Aorta (tissue), 5 donors: ENCODE measurements at places on chromosomes 13 and 19.

DNA sequence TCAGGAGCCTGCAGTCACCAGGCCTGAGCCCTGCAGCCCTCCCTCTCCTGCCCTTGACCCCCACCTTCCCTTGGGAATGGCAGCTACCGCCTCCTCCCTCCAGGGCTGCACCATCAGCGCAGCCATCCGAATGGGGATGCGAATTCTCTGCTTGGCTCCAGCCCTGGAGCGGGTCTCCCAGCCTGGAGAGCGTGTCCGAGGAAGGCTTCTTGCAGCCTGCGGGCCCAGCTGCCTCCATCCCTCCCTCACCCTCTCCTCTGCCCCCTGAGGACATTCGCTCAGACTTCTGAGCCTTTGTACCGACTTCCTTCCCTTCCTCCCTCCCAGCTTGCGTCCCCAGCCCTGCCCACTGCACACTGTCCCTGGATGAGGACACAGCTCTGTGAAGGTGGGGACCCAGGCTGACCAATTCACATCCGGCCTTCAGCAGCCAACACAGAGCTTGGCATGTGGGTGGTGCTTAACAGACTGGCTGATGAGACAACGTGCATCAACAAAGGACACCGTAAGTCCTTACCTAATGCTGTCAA is 6.0 kb upstream of the NKPD1 start:
- H3K4me3 ChIP-seq: no peak overlapping the region
- no peaks in the 10 kb centered on the region for H3K27me3 ChIP-seq
- DNase-seq: no peak
- no peak overlapping the region for H3K27ac ChIP-seq

DNA sequence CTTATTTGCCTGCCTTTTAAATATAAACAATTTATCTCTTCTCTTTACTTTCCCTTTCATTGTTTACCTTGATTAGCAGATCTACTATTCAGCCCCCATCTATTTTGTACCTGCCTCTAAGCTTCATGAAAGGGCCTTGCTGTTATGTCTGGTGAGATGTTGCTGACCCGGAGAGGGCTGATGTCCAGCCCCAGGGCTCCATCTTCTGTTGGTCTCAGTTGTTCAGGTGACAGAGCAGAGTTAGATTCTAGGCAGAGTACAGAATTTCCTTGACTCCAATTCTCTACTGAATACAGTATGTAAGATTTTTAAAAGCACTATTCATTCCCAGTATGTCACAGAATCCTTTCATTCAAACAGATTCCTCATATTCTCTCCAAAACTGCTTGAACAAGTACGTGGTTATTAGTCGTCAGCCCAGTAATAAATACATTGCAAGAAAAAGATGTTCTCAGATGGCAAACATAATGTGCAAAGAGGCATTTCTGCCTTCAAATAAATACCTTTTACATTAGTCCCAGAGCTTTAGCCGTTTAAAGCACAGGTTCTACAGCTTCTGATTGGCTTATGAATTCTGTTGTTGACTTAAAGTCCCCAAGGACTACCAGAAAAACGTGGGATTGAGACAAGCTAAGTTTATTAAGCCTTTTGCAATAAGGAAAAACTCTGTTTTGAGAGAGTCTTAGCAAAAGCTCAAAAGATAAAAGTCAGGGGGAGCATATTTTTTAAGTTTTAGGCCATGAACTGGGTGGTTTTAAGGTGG is 159.1 kb downstream of the GPC5 start:
- H3K4me1 ChIP-seq: no peaks in the 10 kb centered on the region
- no peaks in the 10 kb centered on the region for H3K36me3 ChIP-seq
- H3K27ac ChIP-seq: no peak overlapping the region

DNA sequence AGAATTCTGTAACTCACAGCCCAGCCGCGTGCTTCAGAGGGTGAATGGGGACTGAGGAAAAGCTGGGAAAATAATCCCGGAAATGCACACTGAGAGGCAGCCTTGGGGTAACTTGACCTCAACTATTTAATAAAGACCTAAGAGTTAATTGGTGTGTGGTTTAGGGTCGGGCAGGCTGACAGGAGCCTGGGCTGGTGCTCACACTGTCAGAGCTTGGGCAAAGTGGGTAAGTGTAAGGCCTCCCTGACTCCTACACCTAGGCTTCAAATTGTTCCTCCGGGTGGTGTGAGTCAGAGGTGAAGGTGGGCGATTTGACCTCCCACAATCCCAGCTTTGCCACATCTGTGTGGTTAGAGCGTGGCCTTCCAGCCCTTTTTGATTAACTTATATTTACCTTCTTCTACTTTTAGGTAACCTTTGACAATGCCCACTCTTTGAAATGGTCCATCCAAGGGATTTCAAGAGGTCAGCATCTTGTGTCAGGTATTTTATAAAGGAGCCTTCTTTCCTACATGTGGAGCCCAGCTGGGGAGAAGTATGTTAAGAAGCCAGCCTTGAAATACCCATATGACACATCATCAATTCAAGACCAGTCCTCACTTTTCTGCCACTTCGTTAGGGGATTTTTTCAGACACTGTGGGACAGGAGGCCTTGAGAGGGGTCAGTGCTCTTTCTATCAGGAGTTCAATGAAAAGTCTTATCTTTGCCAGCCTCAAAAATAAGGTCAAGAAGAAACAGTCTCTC is 114.2 kb downstream of the NUFIP1 start:
- H3K36me3 ChIP-seq: no peaks in the 10 kb centered on the region
- H3K4me3 ChIP-seq: no peak overlapping the region
- DNase-seq: no peak

- no peak overlapping the region for H3K4me3 ChIP-seq
- H3K4me1 ChIP-seq: no peaks in the 10 kb centered on the region
- H3K27ac ChIP-seq: no peak overlapping the region
- no peaks in the 10 kb centered on the region for H3K27me3 ChIP-seq
- no peak for DNase-seq
Measured at GRCh38 chr13:112812306-112813055, 122.6 kb downstream of the ATP11A start.

GRCh38 chr19:46731007-46731501 is 14.1 kb upstream of the PRKD2 start:
- H3K4me3 ChIP-seq: no peak overlapping the region
- H3K4me1 ChIP-seq: no peaks in the 10 kb centered on the region
- H3K27me3 ChIP-seq: no peaks in the 10 kb centered on the region
- no peak overlapping the region for H3K27ac ChIP-seq

- H3K4me3 ChIP-seq: no peak overlapping the region
Measured at GRCh38 chr19:42629191-42629590, 34.5 kb upstream of the CEACAM8 start.

- H3K4me3 ChIP-seq: no peak overlapping the region
- H3K36me3 ChIP-seq: no peaks in the 10 kb centered on the region
- no peak overlapping the region for H3K27ac ChIP-seq
- no peak for DNase-seq
- no peaks in the 10 kb centered on the region for H3K4me1 ChIP-seq
Measured at GRCh38 chr19:1469255-1470054, 9.6 kb downstream of the C19orf25 start.

DNA sequence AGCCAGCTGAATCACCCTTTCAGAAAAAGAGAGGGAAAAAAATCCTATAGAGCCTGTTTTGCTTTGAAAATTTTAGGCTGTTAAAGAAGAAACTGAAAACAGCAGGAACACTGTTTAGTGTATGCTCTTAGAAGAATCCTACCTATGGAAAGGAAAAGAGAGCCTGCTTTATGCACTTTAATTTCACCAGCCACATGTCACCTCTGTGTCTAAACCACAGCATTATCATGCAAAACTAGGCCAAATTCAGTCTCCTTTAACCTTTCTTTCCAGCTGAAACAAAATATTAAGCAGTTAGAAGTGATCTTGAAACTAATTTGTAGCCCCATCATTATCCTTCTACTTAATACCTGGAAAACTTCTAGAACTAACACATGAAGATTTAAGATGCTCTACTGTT is 97.2 kb upstream of the MAB21L1 start:
- H3K4me3 ChIP-seq: no peak overlapping the region
- H3K4me1 ChIP-seq: no peaks in the 10 kb centered on the region
- H3K27me3 ChIP-seq: no peaks in the 10 kb centered on the region
- no peak overlapping the region for H3K27ac ChIP-seq
- no peak for DNase-seq

DNA sequence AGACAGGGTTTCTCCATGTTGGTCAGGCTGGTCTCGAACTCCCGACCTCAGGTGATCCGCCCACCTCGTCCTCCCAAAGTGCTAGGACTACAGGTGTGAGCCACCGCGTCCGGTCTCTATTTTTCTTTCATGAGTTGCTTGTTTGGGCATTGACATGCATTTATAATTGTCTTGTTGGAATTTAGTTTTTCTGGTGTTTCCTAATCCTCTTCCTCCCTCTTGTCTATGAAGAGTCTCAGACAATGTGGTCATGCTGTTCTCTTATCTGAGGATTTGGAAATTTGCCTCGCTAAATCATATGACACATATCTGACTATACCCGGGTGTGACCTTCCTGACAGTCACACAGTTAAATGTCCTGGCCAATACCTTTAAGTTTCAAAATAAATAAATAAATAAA is 7.4 kb upstream of the CEACAM18 start:
- H3K27me3 ChIP-seq: no peaks in the 10 kb centered on the region
- H3K27ac ChIP-seq: no peak overlapping the region
- no peak overlapping the region for H3K4me3 ChIP-seq
- no peaks in the 10 kb centered on the region for H3K4me1 ChIP-seq
- DNase-seq: no peak

GRCh38 chr13:59885076-59885475 is 278.7 kb downstream of the DIAPH3 start:
- H3K4me3 ChIP-seq: no peak overlapping the region
- no peaks in the 10 kb centered on the region for H3K27me3 ChIP-seq
- no peaks in the 10 kb centered on the region for H3K4me1 ChIP-seq
- no peak for DNase-seq
- no peak overlapping the region for H3K27ac ChIP-seq

- H3K4me3 ChIP-seq: no peak overlapping the region
- H3K27me3 ChIP-seq: no peaks in the 10 kb centered on the region
- no peak overlapping the region for H3K27ac ChIP-seq
- no peak for DNase-seq
- no peaks in the 10 kb centered on the region for H3K4me1 ChIP-seq
- no peaks in the 10 kb centered on the region for H3K36me3 ChIP-seq
Measured at GRCh38 chr13:73079359-73079758, 20.6 kb downstream of the KLF5 start.

DNA sequence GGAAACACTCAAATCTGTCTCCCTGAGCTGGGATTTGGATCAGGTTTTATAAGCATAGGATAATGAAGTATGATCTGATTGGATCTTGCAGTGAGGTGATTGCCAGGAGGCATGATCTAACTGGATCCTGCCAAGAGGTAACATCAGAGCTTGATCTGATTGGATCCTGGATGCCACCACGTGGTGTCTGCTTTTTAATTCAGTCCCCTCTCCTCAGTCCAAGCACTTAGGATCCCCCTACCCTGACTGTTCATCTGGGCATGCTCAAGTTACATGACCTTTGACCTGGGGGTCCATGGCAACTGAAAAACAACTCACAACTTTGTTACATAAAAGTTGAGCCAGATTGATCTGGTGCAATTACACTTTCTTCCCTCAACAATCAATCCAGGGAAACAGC is 47.5 kb upstream of the LSM14A start:
- H3K4me3 ChIP-seq: no peak overlapping the region
- H3K36me3 ChIP-seq: no peaks in the 10 kb centered on the region
- H3K27me3 ChIP-seq: no peaks in the 10 kb centered on the region
- H3K4me1 ChIP-seq: no peaks in the 10 kb centered on the region
- DNase-seq: no peak
- H3K27ac ChIP-seq: no peak overlapping the region

GRCh38 chr13:53200498-53201453 is 172.2 kb downstream of the OLFM4 start:
- H3K27me3 ChIP-seq: no peaks in the 10 kb centered on the region
- no peak overlapping the region for H3K4me3 ChIP-seq
- DNase-seq: peak; percentile 82
- no peaks in the 10 kb centered on the region for H3K4me1 ChIP-seq
- no peak overlapping the region for H3K27ac ChIP-seq

DNA sequence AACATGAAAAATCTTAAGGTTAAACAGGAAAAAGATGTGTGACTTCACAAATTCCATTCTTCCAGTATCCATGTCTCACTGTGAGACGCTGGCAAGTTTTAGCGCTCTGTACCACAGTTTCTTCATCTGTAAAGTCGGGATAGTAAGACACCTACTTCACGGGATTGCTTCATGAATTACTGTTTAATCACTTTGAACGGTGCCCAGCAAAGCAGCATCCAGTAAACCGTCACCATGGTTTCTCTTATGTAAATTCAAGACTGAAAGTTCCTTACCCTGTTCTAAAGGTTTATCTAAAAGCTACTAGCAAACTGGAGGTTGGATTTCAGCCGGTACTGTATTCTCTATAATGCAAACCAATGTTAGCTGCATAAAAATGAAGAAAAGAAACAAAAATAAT is 53.5 kb downstream of the KATNAL1 start:
- H3K36me3 ChIP-seq: peaks cover 2% of the 10 kb centered on the region
- no peak overlapping the region for H3K27ac ChIP-seq
- no peaks in the 10 kb centered on the region for H3K27me3 ChIP-seq
- no peaks in the 10 kb centered on the region for H3K4me1 ChIP-seq
- DNase-seq: no peak
- H3K4me3 ChIP-seq: no peak overlapping the region

- H3K4me3 ChIP-seq: no peak overlapping the region
- H3K4me1 ChIP-seq: no peaks in the 10 kb centered on the region
- no peaks in the 10 kb centered on the region for H3K36me3 ChIP-seq
- H3K27me3 ChIP-seq: no peaks in the 10 kb centered on the region
Measured at GRCh38 chr13:95368998-95369397, 67.7 kb upstream of the ABCC4 start.

DNA sequence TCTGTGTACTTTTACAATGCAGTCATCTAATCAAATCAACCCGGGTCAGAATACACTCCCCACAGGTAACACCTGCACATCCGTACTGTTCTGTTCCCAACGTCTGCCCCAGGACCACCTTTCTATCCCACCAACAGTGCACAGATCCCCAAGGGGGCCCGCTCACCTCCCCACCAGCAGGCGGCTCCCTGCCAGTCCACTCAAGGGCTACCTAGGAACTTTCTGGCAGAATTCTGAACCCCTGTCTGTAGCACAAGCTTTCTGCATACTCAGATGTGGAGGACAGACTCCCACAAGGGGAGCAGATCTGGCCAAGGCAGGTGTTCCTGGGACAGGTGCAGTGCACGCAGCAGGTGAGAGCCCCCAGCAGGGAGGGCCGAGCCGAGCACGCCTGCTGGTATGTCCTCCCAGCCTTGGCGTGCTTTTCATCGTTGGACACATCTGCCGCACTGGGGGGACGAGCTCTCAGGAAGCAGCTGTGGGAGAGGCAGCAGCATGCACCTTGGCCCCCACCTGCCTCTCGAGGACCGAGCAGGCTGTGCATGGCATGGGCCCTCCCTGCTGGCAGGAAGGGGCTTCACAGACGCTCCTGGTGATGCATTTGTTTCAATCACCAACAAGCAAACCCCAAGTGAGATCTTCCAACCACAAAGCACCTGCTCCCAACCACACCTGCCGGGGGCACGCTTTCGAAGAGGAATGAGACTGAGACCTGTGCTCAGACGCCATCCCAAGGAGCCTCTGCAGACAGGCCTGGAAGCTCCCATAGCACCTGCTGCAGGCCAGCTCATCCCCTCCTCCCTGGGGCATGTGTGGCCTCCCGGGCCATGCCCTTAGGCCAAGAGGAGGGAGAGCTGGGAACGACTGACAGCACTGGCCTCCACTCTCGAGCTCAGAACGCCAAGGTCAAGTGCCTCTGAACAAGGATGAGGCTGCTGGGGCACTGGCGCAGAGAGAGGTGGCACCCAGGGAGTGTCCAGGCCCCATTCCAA is 35.9 kb downstream of the RAB20 start:
- H3K4me1 ChIP-seq: peaks cover 2% of the 10 kb centered on the region
- DNase-seq: no peak
- no peaks in the 10 kb centered on the region for H3K27me3 ChIP-seq
- H3K27ac ChIP-seq: peak overlapping the region; percentile 64

- peaks cover 3% of the 10 kb centered on the region for H3K4me1 ChIP-seq
- H3K4me3 ChIP-seq: peak overlapping the region; percentile 55
- H3K27ac ChIP-seq: no peak overlapping the region
- no peak for DNase-seq
Measured at GRCh38 chr13:49791315-49791710, 1.2 kb downstream of the KPNA3 start.
